ENCODE measurements at places on chromosomes 13 and 19.

GRCh38 chr13:51221674-51222036, 543 bp upstream of the FAM124A start:
- no peak for DNase-seq

DNA sequence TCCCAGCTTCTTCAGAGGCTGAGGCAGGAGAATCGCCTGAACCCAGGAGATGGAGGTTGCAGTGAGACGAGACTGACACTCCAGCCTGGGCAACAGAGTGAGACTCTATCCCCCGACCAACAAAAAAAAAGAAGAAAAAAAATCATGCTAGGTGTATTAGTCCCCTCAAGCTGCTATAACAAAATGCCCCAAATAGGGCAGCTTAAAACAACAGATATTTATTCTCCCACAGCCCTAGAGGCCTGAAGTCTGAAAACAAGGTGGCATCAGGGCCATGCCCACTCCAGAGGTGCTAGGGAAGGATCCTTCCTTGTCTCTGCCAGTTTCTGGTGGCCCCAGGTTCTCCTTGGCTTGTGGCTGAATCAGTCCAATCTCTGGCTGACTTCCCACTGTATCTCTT, 8.6 kb upstream of the EHD2 start:
- no peak for DNase-seq

DNA sequence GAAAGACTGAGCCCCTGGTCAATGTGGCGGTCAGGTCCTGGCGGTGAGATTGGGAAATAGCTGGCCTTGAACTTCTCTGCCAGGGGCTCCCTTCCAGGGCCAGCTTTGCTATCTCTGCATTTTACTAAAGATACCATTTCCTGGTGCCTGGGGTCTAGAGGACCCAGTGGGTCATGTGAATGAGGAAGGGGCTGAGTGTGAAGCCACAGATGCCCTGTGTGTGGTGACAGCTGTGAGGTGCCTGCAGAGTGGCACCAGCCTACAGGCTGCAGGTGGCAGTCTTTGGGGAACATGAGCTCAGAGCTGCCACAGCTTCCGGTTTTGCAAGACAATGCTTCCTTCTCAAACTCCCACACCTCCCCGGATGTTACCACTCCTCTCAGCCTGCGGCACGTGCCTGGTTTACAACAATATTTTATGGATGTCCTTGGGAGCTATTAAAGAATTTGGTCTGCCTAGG, 5.2 kb upstream of the MLNR start:
- no peak for DNase-seq

DNA sequence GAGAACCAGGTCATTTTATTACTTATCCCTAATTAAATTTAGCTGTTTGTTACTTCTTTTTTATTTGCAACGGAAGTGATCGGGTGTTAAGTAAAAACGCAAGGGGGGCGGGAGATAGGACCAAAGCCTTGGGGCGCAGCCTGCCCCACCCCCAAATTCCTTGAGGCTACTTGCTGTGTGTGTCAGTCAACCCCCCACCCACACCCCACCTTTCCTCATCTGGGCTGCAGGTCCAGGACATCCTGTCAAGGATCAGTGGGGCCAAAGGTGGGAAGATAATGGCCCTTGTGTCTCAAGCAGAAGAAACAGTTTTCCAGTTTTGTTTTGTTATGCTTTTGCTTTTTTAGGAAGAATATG, 1.2 kb upstream of the FOXO1 start:
- no peak for DNase-seq

GRCh38 chr13:65656740-65657329, 1573.3 kb downstream of the PCDH9 start:
- DNase-seq: no peak

GRCh38 chr19:27722625-27723024, 1490.3 kb downstream of the UQCRFS1 start:
- DNase-seq: no peak

GRCh38 chr19:51480590-51480989, 2.3 kb downstream of the CEACAM18 start:
- DNase-seq: peak; percentile 25

GRCh38 chr19:55301459-55302317, 17.9 kb downstream of the BRSK1 start:
- DNase-seq: peak; percentile 97

- DNase-seq: no peak
These were observed 618.0 kb downstream of the DACH1 start for GRCh38 chr13:71249011-71249410.

DNA sequence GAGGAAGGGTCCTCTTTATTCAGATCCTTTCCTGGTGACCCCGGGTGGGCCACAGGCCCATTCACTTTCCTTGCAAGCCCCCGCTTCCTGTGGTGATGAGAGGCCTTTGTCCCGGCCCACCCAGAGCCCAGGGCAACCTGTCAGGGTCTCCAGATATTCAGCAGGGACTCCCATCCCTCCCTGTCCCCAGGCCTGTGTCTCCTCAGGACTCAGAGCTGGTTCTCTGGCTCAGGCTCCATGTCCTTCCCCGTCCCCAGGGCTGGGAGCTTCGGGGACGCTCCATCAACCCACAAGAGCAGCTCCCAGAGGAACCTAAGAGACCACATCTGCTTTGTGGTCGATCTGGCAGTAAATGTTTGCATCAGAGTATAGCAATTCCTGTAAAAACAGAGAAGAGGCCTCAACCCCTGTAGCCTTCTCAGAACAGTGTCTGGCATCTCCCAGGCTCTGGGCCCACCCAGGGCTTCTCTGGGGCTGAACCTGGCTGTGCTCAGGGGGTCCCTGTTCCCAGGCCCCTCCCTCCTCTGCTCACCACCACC, 7.8 kb downstream of the CEACAM4 start:
- no peak for DNase-seq

DNA sequence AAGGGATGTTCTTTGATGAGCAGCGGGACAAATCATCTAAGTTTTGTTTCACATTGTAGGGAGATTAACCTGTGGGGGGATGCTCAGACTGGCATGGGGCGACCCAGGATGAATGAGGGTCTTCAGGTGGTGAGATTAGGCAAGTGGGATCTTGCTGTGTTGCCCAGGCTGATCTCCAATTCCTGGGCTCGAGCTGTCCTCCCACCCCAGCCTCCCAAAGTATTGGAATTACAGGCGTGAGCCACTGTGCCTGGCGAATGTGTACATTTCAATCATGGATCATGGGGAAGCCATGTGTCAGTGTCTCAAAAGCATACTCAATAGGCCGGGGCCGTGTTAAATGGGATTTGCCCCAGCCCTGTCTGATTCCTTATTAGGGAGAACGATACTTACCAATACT, 8.1 kb downstream of the SLC25A42 start:
- DNase-seq: no peak

GRCh38 chr19:10474962-10475451, 28.1 kb downstream of the KEAP1 start:
- no peak for DNase-seq

DNA sequence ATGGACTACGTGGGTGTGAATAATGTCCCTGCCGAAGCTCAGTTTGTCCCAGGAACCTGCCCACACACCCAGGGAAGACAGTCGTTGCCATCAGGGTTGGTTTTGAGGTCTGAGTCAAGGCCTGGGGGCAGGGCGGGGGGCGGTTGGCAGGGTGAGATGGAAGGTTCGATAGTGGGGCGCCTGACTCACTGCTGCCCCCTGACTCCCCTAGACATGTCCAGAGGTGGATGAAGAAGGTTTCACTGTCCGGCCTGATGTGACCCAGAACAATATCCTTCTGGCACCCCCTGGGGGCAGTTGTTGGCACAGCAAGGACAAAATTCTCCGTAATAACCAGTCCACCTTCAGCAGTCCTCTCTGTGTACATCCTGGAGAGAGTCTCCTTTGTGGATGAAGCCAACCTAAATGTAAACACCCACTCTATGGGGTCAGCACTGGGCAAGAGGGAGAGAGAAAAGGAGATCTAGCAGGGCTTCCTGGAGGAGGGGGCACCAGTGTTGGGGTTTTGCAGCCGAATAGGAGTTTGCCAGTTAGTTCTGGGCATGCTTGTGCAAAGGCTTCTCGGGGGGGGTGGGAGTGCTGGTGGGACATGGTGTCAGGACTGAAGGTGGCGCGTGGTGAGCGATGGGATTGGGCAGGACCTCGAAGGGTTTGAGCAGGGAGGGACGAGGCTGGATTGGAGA, 19.6 kb upstream of the B3GNT3 start:
- no peak for DNase-seq

- DNase-seq: no peak
These were observed 26.9 kb downstream of the GAS6 start for GRCh38 chr13:113836768-113837559.

DNA sequence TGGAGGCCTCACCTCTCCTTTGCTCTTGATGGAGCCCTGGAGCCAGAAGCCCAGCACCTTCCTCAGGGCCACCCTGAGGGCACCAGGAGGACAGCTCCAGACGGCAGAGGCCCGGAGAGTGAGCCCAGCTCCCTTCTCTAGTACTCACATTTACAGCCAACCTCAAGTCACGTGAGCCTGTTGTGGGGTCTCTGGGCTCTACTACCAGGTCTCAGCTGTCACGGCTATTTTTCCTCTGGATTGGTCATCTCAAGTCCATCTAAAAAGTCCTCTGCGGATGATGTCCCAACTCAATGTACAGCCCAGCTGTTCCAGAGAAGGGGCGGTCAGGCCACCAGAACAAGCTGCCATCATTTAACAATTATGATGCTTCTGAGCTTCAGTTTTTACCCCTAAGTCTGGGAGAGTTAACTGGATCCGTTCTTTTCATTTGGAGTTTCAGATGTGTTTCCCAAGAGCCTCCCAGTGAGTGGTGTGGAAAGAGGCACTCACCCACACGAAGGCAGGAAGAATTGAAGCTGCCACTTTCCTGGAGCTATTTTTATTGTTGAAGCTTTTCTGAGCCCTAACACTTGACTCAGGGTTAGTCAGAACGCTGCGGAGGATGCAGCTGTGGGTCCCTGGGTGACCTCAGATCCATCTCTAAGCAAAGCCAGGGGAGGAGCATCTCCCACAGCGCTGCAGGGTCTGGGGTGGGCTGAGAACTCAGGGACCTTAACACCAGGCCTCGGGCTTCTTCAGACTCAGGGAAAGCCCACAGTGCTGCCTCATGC, 143.5 kb upstream of the UBL3 start:
- no peak for DNase-seq

Measured in activated CD4-positive, alpha-beta T cell treated with anti-CD3 and anti-CD28 coated beads for 24 hours (primary cell).